AG08396 (cell line): ENCODE measurements at places on chromosomes 5 and 9.

DNA sequence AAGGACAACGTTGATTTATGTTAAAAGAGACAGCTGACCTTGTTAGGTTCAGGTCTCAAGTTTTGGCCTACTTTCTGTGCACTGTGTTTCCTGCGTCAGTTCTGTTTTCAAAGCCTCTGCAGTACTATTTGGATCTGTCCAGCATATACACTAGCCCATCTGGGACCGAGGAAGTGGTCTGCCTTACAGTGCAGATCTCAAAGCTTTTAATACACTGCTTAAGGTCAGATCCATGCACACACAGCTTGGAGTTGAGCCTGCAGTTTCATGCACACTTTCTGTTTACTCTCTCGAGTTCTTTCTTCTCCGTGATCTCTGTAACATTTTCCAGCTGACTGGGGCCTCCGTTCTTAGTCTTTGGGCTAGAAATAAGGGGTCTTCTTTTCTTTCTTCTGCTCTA is 24.1 kb downstream of the CARTPT start:
- no peak for DNase-seq

DNA sequence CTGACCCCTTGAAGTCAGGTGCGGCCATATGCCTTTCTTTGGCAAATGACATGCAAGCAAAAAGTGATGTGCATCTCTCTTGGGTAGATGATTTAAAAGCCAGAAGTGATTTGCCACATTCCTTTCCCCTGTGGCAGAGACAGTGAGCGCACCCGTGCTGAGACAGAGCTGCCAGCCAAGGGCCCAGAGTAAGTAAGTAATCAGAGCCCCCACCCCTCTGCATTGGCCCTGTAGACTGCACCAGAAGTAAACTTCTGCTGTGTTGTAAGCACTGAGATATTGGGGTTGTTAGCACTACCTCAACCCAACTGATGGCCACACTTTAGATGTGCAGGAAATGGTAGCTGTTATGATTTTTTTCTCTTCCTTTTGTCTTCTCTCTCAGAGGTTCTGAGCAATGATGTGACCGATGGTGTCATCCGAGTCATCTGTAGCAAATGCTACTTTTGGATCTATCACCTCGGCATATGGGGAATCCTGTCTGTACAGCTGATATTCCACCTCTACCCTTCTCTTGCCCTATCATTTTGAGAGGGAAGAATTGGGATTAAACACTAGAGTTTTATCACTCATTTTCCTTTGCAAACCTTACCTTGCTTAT is 58.0 kb downstream of the DOCK2 start:
- DNase-seq: no peak

- DNase-seq: peak; percentile 71
Observed at GRCh38 chr5:36240779-36241630, 720 bp downstream of the NADK2 start.

GRCh38 chr5:168917947-168918600 is 338.9 kb upstream of the PANK3 start:
- DNase-seq: no peak

DNA sequence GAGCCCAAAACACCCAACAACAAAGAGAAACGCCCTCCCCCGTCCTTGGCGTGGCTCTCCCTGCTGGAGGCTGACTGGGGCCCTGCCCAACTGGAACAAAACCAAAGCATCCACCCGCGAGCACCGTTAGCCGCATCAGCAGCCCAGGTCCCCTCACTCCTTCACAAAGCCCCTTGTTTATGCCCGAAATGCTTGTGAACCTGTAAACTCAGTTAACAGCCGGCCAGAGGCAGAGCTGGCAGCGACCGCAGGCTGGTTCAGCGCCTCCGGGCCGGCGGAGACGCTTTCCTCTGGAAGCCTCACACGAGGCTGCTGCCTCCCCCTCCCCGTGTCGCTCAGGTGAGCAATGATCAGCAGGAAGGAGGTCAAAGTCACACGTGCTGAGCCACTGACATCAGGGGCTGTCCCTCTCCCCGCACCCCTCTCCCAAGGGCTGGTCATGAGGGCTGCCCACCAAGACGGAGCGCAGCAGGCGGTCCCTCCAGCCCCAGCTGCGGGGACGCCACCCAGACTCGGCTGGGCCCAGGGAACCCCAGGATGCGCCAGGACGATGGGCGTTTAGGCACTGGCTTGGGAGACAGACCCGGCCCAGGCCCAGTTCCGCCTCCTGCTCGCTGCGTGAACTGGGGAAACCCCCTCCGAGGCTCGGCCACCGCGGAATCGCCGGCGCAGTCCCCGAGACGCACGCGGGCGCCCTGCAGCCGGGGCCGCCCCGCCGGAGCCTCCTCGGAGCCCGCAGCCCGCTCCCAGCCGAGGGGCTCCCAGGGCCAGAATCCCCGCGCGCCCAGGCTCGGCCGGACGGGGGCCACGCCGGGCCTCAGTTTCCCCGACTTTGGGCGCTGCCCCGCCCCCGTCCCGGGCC is 563 bp downstream of the SNAPC4 start:
- DNase-seq: peak; percentile 76

DNA sequence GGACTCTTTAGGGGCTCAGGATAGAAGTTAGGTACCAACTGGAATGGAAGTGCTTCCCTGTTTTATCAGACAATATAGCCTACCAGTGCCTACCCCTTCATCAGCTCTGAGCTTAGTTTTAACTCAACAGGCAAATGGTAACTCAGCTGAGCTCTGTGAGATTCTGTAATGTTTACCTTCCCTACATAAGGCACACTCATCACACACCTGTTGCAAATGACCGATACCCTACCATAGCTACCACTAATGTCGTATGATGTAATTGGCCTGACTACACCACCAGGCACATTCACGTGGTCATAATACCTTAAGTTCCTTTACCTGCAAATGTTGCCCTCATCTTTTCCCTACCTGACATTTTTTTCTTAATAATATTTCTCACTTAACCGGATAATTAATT is 254.8 kb downstream of the ADGRV1 start:
- DNase-seq: no peak
